ENCODE measurements at places on chromosomes 13 and 19.

GRCh38 chr19:48401287-48401686 lies 7.8 kb downstream of the GRIN2D start:
- no peak for DNase-seq

GRCh38 chr13:48334534-48335127 lies 31.1 kb downstream of the RB1 start:
- no peak for DNase-seq

- DNase-seq: no peak
These were observed 20.1 kb upstream of the MIER2 start for GRCh38 chr19:364496-365287.

DNA sequence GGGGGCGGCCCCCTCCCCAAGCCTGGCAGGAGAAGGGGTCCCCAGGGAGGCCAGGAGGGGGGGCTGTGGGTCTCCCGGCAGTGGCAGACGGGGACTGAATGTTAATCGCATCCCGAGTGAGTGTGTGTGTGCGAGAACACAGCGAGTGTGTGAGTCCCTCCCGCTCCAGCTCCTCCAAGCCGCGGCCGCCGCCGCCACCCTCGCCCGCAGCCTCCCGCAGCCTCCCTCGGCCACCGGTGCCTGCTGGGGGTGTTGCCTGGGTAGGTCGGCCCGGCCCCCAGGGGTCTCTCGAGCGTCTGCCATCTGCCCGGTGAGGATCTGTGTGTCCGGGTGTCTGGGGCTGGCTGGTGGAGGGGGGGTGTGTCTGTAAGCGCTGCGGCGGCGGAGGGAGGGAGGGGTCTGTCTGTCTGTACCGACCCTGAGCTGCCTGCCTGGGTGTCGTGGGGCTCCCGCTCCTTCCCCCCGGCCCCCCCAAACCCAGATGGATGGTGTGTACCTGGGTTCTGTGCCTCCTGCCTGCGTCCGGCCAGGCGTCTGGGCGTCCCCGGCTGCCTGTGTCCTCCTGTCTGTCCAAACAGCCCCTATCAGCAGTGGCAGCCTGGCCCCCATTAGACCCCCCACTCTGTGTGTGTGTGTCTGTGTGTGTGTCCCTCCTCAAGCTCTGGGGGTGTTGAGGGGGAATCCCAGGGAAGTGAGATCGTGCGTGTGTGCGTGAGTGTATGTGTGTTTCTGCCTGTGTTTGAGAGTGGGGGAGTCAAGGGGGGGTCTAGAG lies at the start of gene GRIN2D:
Gene GRIN2D, plus strand, starts transcription at position 110 of the 772 bp plus-strand sequence. CDS start 4,725 bp downstream, outside the sequence.
- DNase-seq: no peak

GRCh38 chr13:78085434-78086225 lies 167.0 kb upstream of the EDNRB start:
- no peak for DNase-seq

- DNase-seq: no peak
These were observed 17.1 kb upstream of the LATS2 start for GRCh38 chr13:21078501-21078900.

GRCh38 chr19:39830847-39831246 lies 3.1 kb downstream of the DYRK1B start:
- no peak for DNase-seq

DNA sequence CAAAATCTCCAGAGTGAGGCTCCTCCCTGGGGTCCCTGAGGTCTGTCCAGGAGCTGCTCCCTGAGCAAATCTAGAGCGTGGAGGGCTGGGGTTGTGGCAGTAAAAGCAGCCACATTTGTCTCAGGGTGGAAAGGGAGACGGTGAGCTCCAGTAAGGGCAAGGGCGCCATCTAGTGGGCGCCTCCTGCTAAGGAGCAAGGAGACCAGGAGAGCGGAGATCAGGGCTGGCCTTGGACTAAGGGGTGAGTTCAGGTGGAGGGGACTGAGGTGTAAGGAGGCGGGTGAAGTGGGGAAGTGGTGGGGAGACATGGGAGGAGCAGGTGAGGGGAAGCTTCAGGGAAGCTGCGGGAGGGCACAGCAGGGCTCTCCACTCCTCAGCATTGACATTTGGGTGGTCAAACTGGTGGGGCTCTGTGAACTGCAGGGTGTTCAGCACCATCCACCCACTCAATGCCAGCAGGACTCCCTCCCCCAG lies 5.3 kb upstream of the CEACAM21 start:
- peak; percentile 76 for DNase-seq

DNA sequence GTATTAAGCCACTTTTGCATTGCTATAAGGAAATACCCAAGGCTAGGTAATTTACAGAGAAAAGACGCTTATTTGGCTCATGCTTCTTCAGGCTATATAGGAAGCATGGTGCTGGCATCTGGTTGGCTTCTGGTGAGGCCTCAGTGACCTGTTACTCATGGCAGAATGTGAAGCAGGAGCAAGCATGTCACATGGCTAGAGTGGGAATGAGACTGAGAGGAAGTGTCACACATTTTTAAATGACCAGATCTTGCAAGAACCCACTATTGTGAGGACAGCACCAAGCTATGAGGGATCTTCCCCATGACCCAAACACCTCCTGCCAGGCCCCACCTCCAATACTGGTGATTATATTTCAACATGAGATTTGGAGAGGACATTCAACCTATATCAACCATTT lies 25.7 kb upstream of the IGFL4 start:
- DNase-seq: no peak

GRCh38 chr13:112877976-112878955 lies 90.7 kb upstream of the MCF2L start:
- DNase-seq: no peak

DNA sequence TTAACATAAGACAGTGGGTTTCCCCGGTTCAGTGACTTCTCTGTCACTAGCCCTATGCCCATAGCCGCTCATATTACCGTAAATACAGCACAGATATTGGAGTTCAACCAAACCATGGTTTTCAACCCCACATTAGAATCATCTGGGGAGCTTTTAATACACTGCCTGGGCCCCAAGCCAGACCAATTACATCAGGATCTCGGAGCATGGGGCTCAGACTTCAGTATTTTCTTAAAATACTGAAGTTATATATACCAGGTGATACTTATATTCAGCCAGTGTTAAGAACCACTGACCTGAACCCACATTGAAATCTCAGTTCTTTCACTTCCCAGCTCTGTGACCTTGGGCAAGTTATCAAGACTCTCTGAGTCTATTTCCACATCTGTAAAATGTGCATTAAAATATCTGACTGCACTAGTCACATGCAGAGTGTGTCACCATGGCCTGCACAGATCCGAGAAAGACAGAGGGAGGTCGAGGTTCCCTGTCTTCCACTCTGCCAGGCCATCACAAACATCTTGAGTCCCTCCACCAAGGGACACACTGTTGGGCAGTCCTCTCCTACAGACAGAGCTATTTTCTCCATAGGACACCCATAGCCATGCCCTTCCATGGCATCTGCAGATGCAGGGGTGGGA lies 32.2 kb upstream of the IPO5 start:
- DNase-seq: no peak

DNA sequence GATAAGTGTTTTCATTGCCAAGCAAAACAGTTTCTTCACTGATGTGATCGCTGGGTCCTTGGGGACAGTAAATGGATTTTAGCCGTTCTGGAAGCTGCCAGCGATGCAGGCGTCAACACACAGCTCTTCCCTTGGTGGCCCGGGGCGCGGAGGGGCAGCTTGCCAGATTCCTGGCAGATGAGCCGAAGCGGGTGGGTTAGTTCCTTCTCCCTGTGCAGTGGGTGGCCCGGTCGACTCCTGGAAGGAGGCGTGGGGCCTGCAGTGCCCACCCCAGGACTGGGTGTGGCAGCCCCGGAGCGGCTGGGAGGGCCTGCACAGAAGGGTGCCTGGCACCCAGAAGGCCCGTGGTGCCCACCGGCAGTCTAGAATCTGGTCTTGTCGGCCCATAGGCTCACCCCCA lies 69.0 kb downstream of the KDM4B start:
- no peak for DNase-seq

GRCh38 chr19:19459707-19460251 lies 54.3 kb downstream of the GATAD2A start:
- DNase-seq: peak; percentile 50

DNA sequence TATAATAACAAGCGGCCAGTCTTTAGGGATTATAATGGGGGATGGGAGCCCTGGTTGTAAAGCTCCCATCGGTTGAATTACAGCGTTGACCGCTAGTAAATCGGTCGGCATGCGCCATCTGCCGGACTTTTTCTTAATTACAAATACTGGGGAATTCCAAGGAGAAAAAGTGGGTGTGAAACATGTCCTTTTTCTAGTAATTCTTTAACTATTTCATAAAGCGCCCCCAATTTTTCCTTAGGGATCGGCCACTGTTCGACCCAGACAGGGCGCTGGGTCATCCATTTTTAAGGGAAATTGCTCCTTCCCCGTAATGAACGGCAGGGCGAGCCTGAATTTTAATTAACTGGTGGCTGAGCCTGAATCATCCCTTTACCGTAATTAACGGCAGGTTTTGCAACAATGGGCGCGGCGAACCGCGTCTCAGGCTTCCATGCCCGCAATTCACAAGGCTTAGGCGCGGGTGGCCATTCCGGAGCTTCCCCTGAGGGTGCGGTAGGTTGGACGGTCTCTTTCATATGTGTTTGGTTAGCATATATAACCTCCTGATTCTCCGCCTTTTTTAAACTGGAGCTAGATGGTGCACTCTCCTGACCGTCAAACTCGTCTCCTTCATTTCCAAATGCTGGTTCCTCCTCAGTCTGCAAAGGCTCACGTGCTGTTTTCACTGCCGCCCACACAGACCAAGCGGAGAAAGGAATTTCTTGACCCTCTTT lies 30.2 kb upstream of the EVI5L start:
- DNase-seq: peak; percentile 47

- no peak for DNase-seq
These were observed 861.1 kb downstream of the GPC5 start for GRCh38 chr13:92259523-92259922.

DNA sequence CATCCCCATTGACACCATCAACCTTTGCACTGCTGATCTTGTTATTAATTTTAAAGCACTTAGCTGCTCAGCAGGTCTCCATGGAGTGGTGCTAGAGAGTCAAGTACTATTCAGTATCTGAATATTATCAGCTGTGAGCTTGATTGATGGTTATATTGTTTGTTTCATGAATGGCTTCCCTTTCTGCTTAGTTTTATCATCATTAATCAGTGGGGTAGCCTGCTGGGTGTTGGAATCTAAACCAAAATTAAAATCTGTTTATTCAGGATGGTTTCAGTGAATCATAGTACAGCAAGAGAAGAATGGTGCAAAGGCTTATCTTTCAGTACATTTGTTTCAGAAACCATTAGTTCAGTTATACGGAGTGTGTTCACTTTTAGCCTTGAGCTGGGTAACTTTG lies 42.5 kb upstream of the SCEL start:
- no peak for DNase-seq

DNA sequence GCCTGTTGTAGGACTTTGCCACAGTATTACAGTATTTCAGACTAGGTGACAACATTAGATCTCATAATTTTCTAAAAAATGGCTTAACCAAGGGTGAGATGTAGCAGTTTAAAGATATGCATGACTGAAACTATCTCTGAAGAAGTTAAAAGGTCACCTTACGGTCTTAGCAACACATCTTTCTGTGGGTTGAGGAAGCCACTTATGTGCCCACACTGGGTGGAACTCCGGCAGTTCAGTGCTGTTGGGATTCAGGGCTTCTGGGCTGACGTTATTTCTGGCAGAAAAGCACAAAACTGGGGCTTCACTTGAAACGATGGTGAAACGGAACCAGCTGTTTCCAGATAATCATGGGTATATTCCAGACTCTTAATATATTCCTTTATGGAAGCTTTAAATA lies 697.3 kb downstream of the PCDH9 start:
- DNase-seq: no peak

DNA sequence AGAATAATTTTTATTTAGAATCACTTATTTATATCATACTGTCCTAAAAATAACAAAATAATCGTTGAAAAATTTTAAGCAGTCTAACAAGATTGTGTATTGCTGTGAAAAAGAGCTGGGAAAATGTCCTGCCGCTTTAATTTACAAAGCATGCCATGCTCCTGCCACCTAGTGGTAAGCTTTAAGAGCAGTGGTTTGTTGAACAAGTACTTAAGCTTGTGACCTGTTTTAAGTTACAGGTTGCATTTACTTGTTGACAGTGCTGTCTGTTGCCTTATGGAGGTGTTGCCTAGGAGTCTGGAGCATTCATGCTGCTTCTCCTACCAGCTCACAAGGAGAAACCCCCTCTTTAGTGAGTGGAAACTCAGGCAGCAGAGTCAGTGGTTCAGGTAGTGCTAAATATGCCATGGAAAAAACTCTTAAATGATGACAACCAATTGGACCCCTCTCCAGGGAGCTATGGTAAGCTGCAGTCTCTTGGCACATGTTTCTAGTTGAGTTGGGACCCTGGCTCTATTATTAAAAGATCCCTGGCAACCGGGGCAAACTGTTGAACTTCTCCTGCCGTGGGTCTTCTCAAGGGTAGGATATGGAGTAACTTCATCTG lies 68.4 kb downstream of the SPATA13 start:
- DNase-seq: no peak

- no peak for DNase-seq
These were observed 16.5 kb downstream of the MIER2 start for GRCh38 chr19:328025-328505.

DNA sequence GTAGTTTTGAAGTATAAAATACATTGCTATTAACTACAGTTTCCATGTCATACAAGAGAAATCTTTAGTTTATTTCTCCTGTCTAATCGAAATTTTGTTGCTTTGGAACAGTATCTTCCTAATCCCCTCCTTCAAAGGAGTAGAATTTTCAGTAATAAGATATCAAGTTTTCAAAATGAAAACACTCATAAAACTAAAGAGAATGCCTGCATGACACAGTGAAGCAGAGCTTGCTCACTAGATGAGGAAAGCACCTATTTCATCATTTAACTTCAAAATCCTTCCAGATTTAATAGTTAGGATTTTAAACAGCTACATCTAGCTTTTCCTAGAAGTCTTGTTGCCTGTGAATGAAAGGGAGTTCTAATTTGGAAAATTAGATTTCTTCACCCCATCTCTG lies 80.8 kb downstream of the TNFSF11 start:
- DNase-seq: no peak

DNA sequence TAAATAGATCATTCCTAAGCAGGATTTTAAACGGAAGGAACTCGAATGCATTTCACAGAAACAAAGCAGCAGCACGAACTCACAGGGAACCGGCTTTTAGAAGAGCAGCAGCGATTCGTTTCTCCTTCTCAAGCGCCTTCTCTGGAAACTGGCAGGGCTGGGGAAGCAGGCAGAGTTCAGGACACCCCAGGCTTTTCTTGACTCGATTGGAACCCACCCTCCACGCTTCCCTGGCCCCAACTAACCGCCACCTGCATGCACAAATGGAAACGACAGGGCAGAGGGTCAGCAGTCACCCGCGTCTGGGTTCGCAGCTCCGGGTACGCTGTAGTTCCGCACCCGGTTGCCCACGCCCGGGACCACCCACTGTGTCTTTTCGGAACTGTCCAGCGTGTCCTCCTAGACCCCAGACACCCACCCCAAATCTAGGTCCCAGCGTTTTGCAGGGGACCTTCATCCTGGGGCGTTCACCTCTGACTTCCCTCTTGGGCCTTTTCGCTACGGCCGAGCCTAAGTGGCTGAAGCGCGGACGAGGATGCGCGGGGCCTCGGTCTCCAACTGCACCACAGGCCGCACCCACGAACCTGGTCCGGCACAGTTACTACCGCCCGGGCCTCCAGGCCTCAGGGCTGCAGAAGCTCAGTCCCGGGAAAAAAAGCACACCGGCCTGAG lies 500 bp downstream of the ZFP30 start:
- DNase-seq: no peak

- no peak for DNase-seq
These were observed 12.2 kb downstream of the CFD start for GRCh38 chr19:871446-872265.

- no peak for DNase-seq
These were observed 20.2 kb upstream of the POMP start for GRCh38 chr13:28638756-28639155.
